NCI-H2081 (cell line): ENCODE measurements at places on chromosomes 3 and 15.

GRCh38 chr3:177946936-177947335 is 589.3 kb upstream of the KCNMB2 start:
- no peak for DNase-seq

DNA sequence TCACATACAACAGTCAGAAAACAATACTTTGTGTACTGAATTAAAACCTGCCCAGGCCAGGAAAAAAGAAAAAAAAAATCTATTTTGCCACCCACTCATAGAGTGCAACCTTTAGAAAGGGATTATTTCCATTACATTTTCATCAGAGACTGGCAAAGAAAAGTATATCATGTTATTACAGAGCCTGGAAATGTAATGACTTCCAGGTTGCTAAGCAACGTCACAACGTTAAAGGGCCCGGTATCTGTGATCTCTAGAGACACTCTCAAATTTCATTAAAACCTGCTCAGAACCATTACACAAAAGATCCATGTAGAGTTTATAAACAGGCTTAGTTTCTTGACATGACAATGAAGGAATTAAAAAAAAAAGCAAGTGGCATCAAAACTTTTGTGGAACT is 170.5 kb downstream of the CTNNB1 start:
- no peak for DNase-seq

DNA sequence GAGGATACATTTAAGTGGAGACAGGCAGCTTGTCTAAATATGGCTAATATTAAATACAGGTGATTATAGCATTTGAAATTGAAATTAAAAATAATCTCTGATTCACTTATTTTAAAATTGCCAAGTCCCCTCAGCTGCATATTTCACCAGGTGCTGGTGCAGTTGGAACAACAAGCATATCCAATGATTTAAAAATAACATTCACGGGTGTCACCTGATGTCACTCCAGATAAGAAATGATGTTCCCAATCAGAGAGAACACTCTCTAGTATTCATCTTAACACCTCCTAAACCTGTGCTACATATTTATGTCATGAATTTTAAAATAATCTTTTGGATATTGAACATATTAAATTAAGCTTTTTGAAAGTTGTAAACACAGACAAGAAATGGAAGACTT is 249.9 kb downstream of the CADM2 start:
- no peak for DNase-seq

- DNase-seq: no peak
Measured at GRCh38 chr3:63652066-63652725, at the start of gene SNTN. Gene SNTN, plus strand, starts transcription at chr3:63652675. Its CDS starts 13 bp downstream, at chr3:63652688.

GRCh38 chr15:46763091-46763490 is 954.2 kb upstream of the SEMA6D start:
- DNase-seq: no peak

DNA sequence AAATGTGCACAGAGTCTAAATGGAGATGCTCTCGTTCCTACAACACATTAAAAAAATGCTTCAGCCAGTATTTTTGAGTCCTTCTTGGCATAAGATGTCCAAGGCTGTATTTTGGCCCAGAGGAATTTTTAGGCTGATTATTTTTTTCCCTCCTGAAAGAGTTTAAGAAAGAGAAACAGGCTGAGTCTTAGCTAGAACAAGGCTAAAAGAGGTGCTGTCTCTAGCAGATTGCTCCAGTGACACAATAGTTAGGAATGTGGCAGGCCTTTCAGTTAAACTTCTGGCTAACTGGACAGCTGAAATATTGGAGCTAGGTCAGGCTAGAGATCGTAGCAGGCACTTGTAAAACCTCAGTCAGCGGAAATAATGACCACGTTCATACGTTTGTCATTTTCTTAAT is 271.4 kb upstream of the RARB start:
- no peak for DNase-seq

DNA sequence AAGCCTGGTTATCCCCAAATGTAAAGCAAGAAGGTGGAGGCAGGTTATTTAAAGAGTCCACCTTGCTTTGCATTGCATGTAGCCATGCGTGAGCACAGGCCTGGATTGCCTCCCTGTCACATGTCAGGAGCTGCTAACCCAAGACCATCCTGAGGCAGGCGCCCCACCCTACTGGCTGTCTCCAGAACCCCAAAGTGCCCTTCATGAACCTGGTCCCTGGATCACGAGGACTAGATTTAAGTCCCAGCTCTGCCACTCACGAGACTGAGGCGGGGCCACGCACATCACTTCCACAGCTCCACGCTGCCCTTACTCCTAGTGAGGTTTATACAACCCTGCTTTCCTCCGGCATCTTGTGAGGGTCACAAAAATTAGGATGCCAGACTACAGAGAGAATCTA is 17.6 kb downstream of the MRPL46 start:
- DNase-seq: no peak

DNA sequence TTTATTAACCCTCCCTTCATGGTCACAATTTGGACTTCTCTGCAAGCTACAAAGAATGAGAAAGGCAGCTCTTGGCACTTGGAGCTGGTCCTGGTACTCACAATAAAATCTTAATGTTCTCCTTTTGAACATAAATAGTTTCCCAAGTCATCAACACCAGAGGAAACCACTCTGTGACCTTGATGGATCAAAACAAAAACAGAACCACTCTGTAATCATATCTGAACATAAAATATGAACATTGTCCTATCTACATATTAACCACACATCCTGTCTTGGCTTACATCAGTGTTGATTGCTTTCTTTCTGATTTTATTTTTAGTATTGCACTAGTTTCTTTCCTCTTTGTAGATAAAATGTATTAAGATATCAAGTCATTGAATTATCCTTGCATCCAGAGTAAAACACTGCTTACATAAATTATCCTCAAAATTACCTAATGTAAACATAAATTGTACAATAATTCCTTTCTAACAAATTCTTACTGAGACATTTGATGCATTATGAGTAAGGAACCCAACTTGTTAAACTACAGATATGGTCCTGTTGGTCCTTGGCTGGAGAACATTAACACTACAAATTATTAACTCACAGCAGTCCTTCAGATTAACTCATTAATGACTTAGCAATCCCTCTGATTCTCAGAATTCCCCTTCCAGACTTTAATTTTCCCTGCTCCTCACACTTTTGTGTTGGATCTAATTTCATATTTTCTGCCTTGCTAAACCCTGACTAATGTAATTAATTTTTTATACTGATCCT is 860.5 kb downstream of the DIPK2A start:
- DNase-seq: no peak

DNA sequence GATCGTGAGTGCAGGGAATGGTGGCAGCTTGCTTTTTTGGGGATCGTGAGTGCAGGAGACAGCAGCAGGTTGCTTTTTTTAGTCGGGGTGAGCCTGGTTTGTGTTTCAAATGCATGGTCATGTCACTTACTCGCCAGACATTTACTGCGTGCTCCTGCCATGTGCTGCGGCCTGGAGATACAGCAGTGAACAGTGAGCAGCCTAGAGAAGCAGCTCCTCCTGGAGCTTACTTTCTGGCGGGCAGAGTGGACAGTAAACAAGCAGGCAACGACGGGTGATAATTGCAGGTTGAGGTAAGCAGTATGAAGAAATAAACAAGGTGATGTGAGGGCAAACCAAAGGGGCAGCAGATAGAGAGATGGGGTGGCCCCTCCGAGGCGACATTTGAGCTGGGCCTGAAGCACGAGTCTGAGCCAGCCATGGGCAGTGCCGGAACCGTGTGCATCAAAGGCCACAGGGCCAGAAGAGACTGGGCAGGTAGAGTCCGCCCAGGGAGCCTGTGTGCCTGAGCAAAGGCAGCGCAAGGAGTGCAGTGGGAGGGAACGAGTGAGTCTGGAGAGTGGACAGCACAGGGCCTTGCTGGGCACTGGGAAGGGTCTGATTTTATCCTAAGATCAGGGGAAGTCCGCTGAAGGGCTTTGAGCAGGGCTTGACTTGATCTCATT is 57.3 kb upstream of the RASA2 start:
- no peak for DNase-seq

DNA sequence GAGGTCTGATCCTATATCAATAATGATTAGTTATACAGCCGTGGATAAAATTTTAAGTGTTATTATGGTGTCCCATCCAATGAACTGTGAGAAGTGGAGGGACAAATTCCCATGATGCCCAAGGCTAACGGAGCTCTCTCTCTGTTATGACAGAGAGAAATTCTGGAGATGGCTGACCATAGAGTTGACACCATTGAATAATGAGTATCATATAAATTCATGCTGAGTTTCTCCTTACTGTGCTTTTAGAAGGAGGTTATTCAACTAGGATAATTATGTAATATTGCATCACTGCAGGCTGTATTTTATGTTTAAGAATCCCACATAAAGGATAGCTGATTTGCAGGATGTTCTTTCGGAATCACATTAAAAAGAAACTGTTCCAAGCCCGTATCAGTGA is 82.9 kb downstream of the PYDC2 start:
- DNase-seq: no peak

DNA sequence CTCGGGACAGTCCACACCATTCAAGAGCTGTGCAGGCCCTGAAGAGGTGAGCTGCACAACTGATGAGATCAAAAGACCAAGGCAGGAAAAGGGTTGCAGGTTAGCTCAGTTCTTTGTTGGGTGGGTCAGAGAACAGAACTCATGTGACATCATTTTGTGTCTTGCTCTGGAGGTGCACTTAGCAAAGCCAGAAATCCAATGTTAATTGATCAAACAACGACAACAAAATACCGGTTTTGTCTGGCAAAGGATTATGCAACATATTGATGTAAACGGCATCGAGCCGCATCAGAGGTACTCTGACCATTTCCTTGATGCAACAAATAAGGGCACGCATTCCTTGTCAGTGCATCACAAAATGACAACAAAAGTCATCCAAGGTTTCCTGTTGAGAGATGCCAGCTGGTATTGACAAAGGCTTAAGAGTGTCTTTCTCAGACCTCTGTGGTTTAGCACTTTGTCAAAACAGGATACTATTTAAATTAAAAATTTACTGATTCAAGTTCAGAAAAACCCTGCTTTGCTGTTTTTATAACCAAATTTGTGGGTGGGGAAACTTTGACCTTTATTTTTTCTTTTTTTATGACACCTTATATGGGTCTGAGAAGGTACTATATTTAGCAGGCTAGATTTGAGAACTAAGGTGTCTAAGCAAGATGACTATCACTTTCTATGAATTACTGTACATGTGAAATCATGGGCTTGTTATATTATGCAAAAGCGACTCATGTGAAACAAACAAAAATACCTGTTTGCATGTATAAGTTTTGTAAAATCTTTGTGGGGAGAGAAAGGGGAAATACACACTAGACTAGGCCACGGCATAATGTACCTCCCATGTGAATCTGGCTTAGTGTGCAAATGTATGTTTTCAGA is 496.1 kb downstream of the FOXP1 start:
- DNase-seq: no peak

GRCh38 chr15:92149465-92149864 is 244.2 kb upstream of the ST8SIA2 start:
- no peak for DNase-seq

DNA sequence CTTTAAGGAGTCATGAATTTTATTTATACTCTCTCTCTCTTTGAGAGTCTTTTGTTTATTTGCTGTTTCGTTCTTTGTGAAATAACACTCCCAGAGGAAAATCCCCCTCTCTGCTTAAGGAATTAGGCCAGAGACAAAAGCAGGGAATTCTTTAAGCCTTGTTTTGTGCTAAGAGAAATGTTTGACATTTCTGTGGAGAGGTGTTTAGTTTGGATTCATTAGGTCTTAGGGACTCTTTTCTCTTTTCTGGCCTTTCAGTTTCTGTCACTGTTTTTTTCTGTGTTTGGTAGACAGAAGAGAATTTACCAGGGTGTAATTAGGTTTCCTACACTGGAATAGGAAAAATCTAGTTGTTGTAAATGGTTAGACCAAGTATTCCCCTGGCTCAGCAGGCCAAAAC is 241.8 kb upstream of the NR2F2 start:
- no peak for DNase-seq

GRCh38 chr3:170330366-170330765 is 27.1 kb upstream of the SKIL start:
- no peak for DNase-seq

- DNase-seq: no peak
Measured at GRCh38 chr15:70907784-70908471, 15.3 kb downstream of the LRRC49 start.

DNA sequence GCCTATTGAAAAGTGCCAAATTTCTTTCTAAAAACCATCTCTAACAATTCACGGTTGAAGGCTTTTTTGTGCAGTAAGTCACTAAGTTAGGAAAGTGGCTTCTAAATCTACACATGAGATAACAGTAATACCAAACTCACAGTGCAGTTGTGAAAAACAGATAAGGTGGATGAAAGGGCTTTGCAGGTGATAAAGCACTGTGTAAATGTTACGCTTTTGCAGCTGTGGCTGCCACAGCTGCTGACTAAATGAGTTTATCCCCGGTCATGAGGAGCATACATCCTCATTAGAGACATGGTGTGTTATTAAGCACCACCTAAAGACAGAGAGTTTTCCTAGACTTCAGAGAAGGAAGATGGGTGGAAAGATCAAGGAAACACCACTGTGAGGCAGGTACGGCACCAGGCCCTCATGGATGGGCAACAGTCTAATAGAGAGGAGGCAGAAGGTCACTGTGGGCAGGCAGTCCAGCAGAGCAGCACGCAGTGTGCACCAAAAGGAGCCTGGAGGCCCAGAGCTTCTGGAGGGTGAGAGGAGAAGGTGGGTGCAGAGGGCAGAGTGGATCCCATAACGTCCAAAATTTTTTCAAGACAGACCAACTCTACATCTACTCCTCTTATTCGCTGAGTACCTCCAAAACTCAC is 68.5 kb downstream of the FMN1 start:
- DNase-seq: no peak
